ENCODE measurements at places on chromosomes 11 and 22.

- no peak for DNase-seq
Measured at GRCh38 chr11:134485316-134485715, 73.3 kb upstream of the B3GAT1 start.

DNA sequence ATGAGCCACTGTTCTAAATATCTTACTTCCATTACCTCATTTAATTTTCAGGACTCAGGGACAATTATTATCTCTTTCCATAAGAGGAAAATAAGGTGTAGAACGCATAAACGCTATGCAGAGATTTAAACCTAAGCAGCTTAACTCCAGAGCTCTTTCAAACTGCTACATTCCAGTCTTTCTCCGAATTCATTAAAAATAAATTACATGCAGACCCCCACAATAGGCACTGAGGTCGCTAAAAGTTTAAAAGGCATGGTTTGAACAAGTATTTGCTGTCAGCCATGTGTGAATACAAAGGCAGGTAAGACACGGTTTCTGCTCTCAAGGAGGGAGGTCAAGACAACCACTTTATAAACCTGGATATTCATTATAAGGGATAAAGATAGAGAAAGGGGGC, 983 bp downstream of the NARS2 start:
- DNase-seq = no peak

DNA sequence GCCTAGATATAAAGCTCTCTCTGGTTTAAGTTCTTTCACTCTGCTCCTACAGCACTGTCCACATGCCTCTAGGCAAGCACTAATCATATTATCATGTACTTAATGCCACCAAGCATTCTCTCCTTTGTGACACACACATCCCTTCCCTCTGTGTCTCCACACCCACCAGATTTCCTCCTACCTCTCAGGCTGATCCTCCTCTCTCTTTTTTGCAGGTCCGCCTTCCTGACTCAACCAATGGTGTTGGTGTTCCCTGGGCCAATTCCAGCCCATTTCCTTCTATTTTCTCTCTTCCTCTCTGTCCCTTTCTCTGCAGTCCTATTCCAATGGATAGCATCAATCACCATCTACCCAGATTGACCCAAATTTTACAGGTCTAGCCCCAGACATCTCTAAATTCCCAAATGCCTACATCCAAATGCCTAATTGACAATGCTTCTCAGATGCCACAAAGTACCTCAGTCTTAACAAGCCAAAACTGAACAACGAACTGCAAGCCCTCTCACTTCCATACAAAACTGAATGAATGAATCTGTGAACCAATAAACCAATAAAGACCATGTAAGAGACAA, 504 bp upstream of the ZNF215 start:
- no peak for DNase-seq

- DNase-seq = no peak
Measured at GRCh38 chr11:118696673-118697226, 17.3 kb upstream of the TREH start.

GRCh38 chr11:115151010-115151409, 353.2 kb downstream of the CADM1 start:
- DNase-seq = no peak

- no peak for DNase-seq
Measured at GRCh38 chr11:107566569-107566968, 1.0 kb upstream of the ALKBH8 start.

GRCh38 chr11:31636983-31637382, 127.4 kb downstream of the ELP4 start:
- no peak for DNase-seq

- DNase-seq = no peak
Measured at GRCh38 chr11:64122411-64123410, 43.2 kb downstream of the MACROD1 start.

DNA sequence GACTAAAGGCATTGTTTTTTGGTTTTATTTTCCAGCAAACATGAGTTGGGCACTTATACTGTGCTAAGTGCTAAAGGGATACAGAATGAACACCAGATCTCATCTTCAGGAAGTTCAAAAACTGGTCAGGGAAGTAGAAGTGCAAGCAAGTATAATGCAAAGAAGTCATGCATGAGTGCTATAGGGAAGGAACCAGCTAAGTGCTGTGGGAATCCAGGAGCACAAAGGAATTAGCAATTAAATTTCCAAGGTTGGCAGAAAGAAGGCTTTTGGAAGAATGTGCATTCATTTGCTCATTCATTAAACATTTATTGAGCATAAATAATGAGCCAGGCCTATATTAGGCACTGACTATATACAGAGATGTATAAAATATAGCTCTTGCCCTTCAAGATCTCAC, 143.7 kb upstream of the ARHGAP42 start:
- DNase-seq = no peak

DNA sequence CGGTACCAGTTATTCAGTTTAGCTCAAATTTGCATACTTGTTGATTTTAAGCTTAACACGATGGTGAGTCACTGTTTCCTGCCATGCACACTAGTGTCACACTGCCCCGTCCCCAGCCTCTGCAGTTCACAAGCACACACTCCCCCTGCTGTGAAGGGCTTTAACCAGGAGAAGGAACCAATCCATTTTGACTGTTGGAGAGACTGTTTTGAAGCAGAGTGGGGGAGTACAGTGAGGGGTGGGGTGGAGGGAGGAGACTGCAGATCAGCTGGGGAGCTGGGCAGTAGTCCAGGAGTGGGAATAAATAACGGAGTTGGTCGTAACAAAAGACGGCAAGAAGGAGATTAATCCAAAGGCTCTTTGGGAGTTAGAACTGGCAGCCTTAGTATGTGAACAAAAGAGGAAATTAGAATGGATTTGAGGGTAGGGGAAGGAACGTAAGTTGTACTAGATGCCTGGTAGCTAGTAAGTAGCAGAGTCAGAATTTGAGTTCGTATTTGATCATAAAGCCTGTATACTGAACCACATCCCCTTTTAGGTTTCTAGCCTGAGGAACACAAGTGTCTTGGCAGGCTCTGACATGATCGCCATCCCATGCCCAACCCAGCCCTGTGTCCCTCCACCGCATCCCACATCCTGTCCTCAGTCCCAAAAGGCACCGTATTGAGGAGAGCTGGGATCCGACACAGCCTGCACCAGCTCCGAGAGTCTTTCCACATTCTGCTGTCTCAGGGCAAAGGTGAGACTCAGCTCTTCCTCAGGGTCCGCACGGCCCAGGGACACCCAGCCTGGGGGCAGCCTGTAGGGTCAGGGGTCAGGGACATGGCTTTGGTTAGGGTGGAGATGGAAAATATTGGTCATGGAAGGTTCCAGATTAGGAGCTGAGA, 862 bp downstream of the TPP1 start:
- peak; percentile 63 for DNase-seq

DNA sequence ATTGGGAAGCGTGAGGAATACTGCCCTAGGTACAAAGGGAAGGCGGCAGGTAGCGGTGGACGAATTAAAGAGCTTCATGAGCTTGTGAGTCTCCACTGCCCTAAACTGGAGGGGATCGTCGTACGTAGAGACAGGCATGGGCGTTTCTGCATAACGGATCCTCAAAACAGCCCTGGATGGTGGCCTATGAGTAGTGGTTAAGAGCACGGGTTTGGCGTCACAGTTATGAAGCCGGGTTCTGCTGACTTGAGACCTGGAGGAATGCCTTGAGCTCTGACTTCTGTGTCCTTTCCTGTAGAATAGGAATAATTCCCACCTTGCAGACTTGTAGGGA, 335 bp downstream of the TMEM138 start:
- DNase-seq = no peak

DNA sequence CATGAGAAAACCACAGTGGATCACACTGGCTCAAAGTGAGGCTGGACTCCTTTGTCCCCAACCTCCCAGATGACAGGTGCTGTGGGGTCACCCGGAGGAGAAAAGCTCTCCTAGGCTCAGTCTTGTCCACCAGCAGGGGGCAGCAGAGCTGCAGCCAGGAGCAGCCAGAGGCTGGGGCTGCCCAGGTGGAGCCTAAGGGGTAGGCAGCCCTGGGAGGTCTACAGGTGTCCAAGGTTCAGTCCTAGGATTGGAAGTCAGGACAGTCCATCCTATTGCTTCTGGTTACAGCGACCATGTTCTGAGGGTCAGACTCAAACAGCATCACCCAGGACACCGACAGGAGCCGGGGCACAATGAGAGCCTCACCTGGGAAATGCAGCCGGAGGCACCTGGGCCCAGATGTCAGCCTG, 77.6 kb upstream of the IGLL5 start:
- DNase-seq = peak; percentile 73

DNA sequence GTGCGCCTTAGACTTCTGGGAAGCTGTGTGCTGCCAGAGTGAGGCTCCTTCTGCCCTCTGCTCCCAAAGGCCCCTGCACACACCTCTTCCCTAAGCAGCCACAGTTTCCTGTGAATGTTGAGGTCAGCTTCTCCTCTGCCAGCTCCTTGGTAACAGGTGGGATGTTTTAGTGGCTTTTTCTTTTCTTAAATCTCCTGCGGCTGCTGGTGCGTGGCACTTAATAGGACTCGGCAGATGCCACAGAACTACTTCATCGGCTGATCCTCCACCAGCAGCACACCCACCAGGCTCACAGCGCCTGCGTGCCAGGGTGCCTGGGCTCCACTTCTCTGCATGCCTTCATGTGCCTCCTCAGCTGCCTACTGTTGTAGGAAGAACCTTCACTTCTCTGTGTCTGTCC, 87.8 kb downstream of the RCN1 start:
- DNase-seq = no peak

- DNase-seq = no peak
Measured at GRCh38 chr11:57647372-57647771, 2.3 kb downstream of the YPEL4 start.

DNA sequence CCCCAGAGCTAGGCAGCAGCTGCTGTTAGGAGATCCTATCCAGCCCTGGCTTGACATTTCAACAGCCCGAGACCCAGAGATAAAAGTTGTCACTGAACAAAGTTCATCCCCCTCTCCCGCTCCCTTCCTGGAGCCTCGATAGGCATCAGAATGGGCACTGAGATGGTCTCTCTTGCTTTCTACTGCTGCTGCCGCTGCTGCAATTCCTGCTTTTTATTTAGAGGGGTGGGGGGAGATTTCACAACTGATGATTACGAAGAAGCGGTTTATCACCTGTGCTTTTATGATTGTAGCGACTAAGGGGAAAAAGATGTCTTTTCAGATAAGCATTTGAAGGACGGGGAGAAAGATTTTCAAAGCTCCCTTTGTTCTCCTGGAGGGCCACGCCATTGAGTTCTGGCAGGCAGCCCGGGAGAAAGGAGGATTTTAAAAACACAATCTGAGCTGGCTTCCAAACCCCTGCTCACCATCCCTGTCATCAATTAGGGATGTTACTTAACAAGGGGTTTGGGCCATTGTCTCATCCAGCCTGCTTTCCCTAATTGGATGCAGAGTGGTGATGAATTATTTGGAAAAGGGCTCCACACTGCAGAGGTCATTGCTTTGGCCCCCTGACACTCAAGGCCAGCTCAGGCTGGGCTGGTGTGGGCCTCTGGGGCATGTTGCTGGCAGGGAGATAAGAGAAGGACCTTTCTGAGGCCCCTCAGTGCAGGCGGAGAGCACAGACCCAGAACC, 344.7 kb downstream of the BUD13 start:
- DNase-seq = no peak

DNA sequence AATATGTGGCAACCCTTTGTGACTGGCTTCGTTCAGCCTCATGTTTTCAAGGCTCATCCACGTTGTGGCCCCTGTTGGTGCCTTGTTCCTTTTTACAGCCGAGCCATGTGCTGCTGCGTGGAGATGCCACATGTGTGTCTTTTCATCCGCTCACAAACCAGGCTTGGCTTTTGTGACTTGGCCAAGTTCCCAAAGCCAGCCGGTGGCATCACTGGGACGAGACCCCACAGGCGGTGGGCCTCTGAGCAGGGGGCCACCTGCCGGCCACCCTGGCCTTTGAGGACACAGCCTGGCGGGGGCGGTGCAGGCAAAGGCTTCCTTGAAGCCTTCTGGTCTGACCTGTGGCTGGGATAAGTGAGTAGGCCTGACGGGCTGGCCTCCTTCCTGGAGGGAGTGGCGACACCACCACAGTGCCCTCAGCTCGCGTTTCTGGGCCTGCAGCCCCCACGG, 10.5 kb downstream of the GRK2 start:
- peak; percentile 81 for DNase-seq

GRCh38 chr11:73257342-73258103, 14.6 kb upstream of the P2RY6 start:
- DNase-seq = peak; percentile 6

DNA sequence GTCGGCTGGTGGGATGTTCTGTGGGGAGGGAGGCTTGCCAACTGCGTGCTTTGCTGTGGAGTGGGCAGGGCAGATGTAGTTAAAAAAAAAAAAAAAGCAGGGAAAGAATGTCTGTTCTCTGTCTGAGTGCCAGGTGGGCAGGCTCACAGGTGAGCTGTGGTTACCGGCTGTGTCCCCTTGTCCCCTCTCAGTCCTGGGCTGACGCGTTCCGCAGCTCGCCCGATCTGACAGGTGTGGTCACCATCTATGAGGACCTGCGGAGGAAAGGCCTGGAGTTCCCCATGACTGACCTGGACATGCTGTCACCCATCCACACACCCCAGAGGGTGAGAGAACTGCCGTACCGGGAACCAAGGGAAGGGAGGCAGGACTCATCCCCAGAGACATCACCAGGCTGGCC, 23.6 kb downstream of the TOM1 start:
- no peak for DNase-seq

DNA sequence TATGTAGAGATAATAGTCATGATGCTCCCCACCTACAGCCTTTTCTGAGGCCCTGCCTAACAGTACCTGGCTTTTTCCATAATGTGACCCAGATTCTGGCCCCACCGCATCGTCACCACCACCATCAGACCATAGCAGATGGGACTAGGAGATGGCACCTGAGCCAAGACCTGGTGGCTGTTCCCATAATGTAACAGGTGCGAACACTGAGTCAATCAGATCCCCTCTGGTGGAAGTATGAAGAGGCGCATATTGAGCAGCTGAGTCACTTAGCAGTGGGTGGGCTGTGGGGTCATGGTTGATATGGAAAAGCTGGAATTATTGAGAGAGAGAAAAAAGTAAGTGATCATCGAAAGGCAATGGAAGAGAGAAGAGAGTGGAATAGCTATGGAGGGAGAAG, 578.0 kb upstream of the CADM1 start:
- no peak for DNase-seq

DNA sequence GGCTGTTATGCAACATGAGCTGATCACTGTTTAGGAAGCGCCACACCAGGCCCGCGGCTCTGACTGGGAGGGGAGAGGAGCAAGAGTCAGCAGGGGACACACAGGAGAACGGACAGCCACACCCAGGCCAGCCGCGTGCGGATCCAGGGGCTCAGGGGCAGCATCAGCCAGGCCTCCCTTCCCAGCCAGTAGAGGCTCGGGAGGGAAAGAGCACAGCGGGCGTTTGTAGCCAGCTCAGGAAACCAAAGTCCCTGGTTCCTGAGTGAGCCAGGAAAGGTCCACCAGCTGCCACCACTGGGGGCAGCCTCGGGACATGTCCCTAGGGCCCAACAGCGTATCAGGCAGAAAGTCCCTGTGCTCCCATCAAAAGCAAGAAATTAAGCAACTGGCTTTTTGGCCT, 71.8 kb upstream of the PITPNB start:
- peak; percentile 15 for DNase-seq

- DNase-seq = peak; percentile 82
Measured at GRCh38 chr11:128859563-128860441, 7.3 kb downstream of the KCNJ1 start.

GRCh38 chr11:66529069-66529468, 16.8 kb downstream of the ZDHHC24 start:
- DNase-seq = no peak
